Left colon (tissue), 2 donors: ENCODE measurements at places on chromosomes 3 and 15. TPM values are rescaled to one million over a fixed set of nuclear protein-coding genes. Genes with fewer than 3 reads are reported as not detected.

DNA sequence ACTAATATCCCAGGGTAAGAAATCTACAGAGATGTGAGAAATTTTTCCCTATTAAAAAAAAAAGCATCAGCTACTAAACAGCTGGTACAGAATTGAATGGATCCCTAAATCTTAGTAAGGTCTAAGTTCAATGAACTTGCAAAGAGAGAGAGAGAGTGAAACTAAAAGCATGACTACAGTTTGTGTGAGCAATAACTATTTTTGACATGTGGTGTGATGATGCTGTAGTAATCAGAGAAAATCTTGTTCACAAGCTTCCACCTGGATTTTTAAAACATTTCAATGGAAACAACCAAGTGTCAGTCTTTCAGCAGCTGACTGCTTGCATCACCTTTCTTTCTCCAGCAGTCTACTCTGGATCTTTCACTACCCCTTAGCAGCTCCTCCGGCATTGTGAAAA lies 45.2 kb upstream of the ABI3BP start:
- no peak for DNase-seq

Gene NANOGP8
- total RNA-seq: 0.34 TPM

Gene ZMYND10
- total RNA-seq: 0.49 TPM

DNA sequence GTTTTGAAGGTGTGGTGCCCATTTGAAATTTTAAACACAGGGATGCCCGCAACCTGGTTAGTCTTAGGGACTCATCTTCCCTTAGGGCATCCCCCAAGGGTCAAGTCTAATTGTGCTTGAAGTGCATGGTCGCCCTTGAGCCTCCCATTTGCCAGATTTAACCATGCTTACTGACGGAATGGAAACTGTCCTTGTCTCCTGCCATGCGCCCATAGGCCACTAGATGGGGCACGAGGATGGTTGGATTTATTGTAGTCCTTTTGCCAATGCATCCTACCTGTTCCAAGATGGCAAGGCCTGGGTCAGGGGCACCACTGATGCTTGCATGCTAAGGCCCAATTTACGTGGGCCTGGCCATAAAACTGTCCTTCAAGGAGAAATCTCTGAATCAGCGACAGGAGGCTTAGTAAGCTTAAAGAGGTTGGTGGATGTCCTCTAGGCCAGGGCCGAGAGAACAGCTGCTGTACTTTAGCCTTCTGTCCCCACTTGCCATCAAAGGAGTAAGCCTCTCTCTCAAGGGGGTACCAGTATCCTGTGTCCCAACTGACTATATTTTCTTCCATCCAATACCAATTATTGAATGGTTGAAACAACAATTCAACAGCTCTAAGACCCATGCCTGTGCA lies 355.4 kb downstream of the OTOL1 start:
- DNase-seq: peak; percentile 56

DNA sequence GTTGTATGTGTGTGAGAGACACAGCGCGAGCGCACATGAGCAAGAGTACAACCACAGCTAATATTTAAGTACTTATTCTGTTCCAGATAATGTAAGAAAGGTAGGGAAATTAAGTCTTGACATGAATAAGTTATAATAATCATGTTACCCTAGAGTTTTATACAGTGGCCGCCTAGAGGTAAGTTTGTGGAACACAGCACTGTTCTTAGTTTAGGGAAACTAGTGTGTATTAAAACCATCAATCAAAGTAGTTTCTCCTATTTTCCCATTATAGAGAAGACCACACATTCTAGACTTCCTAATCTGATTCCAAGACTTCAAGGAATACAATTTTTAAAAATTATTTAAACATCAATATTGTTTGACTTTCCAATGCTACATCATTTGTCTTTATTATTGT lies 9.5 kb downstream of the ALDH1A2 start:
- no peak for DNase-seq

Gene DNAH12
- 0.09 TPM for total RNA-seq

GRCh38 chr3:59798372-59799086 lies 748.7 kb upstream of the CFAP20DC start:
- no peak for DNase-seq

GRCh38 chr3:59839810-59840515 lies 790.1 kb upstream of the CFAP20DC start:
- no peak for DNase-seq

DNA sequence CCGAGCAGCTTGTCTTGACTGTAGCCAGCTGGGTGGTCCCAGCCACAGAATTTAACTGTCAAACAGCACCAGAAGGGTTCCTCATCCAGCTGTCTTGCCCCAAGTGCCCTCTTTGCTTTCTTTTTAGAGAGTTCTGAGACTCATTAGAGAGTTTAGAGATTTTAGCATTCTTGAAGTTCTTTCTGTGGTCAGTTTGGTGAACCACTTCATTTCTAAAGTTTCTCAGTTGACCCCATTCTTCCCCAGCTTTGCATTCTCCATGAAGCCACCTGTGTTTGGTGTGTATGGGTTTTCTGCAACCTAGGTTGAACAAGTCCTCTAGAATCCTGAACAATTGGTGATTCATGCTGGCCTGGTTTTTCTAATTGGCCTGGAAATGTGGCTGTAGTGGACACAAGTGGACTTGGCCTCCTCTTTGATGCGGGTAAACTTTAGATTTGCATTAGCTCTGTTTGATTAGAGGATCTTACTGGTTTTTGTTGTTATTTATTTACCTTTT lies 33.7 kb downstream of the FLNB start:
- no peak for DNase-seq

Gene IL20RB
- 1.3 TPM for total RNA-seq

GRCh38 chr3:148896062-148896461 lies 31.0 kb downstream of the CPA3 start:
- no peak for DNase-seq

Gene PLAAT1
- total RNA-seq: not detected

Gene DLL4
- 14.0 TPM for total RNA-seq

Gene ARPP21
- total RNA-seq: 0.14 TPM

DNA sequence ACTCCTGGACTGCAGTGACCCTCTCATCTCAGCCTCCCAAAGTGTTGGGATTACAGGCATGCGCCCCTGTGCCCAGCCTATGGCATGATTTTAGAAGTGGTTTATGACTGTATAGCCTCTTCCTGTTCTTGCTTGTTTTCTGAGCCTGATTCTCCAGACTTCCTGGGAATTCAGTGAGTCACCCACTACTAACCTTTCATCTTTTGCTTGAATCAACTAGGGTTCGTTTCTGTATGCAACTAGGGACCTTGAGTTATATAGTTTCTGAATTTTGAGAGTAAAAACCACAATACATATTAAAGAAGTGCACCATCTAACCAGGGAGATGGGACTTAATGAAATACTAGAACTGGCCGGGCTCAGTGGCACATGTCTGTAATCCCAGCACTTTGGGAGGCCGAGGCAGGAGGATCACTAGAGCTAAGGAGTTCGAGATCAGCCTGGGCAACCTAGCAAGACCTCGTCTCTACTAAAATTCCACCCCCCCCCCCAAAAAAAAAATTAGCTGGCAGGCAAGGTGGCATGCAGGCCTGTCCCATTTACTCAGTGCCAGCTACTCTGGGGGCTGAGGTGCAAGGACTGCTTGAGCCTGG lies 76.0 kb downstream of the ZNF609 start:
- DNase-seq: no peak

GRCh38 chr3:28050885-28051284 lies 190.5 kb upstream of the CMC1 start:
- peak; percentile 36 for DNase-seq
